Activated T-cell treated with anti-CD3 and anti-CD28 coated beads, Interleukin-2, amount 50 U/mL, for 4 hours (primary cell): ENCODE measurements at places on chromosomes 13 and 19. TPM values are rescaled to one million over a fixed set of nuclear protein-coding genes. Genes with fewer than 3 reads are reported as not detected.

GRCh38 chr13:111429064-111429558 is 108.7 kb downstream of the TEX29 start:
- no peak for DNase-seq

Gene FRY
- 1.0 TPM for total RNA-seq

- no peak for DNase-seq
Observed at GRCh38 chr13:67776151-67776550, 546.0 kb upstream of the PCDH9 start.

DNA sequence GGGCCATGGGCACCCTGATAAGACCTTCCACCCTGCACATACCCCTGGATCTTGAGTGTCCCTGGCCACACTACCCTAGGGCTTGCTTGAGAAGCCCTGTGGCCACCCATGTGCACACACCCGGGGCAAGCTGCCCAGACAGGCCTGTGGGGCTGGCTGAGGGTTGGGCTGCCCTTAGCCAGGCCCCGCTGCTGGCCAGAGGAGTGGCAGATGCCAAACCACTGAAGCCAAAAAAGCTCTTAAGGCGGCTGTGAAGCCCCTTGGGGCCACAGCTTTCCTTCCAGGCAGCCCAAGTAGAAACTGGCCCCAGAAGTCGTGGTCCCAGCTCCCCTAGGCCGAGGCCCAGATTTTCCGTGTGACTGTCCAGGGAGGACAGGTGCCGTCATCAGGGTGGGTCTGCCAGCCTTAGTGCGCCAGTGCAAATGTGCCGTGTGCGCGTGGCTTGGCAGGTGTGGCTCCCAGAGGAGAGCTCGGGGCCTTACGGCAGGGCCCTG is 14.8 kb downstream of the CEBPG start:
- DNase-seq, result no peak

Gene RSPH6A
- 0.26 TPM for total RNA-seq

GRCh38 chr19:1766800-1767352 is 13.6 kb downstream of the ONECUT3 start:
- no peak for DNase-seq

DNA sequence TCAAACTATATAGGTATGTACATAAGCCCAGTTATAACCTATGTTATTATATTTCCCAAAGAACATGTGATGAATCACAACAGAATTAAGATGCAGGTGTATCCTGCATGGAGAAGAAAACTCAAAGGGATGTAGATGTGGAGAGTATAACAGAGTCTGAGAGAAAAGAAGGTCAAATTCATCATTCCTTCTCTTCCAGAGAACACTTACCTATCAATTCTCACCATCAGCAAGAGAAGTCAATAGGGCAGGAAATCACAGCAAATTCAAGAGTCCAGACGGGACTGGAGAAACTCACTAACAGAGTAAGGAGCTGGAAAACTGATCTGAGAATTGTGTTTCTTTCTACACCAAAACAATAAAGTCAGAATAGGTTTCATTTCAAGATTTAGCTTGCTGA is 28.4 kb downstream of the DIAPH3 start:
- DNase-seq, result no peak

DNA sequence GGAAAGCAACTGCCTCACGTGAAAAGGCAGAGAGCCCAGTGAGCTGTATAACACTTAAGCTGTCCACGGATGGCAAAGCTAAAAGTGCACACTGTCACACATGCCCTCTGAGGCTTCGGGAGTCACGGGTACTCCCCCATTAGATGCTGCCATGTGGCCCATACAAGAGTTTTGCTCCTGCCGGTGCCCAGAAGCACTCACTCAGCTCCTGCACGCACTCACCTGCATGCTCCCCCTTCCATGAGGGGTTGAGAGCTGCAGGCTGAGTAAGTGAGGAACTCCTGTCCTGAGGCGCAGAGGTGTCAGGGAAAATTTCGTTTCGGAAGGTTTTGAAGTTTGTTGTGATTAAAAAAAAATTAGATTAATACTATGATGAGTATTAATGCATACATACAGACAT is 939.2 kb upstream of the ATXN8OS start:
- no peak for DNase-seq

DNA sequence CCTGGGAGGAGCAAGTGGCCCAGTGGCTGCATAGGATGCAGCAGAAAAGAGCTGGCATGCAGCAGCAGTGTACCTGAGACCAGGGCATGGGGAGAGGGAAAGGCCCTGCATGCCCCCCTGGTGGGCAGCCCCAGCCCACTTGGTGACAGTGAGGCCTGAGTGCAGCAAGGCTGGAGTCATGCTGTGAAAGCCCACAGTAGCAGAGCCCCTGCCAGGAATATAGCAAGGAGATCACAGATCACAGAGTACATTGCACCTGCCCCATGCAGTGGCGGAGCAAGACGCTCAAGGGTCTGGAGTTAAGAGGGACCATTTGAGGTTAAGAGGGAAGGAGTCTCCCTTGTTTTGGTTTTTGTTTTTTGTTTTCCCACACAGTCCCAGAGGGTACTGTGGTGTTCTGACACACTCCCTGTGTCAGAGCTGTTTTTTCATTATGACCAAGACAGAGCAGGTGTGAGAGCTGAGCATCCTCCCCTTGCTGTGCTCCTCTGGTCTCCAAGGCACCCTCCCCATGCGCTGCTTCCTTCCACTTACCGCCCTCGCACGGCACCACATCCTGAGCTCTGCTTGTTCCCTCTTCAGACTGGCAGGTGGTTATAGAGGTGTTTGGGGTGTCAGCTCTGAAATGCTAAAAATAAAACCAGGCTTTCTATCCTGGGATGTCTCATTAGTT is 85.0 kb upstream of the UBL3 start:
- peak; percentile 38 for DNase-seq

Gene RBM26
- total RNA-seq, result 58.2 TPM

DNA sequence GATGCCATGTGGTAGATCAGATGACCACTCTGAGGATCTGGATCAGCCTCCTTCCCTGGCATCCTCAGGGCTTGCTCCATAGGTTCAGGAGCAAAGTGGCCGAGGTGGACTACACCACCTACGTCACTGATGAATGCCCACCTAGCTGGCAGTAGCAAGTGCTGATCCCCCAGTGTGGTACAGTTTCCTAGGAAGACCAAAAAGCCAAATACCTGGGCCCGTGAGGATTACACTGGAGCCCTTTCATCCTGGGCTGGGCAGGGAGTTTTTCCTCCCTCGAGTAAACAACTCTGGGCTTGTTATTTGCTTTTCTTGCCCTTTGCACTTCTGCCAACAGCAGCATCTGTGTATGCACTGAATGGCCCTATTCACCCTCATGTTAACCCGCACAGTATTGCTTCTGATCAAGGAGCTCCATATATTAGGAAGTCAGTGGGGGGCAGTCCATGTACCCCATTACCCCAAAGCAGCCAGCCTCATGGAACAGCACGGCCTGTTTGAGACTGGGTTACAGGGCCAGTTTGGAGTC is 3.3 kb upstream of the MYADM start:
- no peak for DNase-seq

DNA sequence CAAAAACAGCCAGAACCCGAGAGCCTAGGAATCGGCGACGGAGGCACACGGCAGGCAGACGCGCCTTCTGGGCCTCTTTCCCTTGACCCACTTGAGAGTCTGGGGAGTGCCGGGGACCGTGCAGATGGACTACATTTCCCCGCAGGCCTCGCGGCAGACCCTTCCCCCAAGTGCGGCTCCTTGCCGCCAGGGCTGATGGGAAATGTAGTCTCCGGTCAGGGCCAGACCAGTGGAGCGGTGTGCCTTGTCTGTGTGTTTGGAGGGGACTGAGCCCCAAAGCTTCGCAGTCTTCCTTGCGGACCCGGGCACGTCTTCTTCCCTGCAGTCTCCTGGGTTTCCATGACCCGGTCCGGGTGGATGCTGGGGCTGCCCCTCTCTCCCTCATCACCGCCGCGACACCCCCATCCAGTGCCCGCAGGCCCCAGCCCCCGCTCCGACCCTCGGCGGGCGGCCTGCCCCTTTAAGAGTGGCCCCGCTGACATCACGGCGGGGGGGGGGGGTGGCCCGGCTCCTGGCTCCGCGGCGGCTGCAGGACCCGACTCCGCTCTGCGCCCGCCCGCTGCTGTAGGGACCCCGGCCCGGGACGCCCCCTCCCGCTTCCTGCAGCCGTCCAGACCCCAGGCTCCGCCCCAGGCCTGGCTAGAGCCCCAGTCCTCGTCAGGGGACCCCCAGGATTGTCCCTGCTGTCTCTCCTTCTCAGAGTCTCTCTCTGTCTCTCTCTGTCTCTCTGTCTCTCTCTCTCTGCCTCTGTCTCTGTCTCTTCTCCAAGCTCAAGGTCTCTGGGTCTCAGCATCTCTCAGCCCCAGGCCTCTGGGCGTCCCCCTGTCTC is 758 bp upstream of the CACNG7 start:
- peak; percentile 24 for DNase-seq

DNA sequence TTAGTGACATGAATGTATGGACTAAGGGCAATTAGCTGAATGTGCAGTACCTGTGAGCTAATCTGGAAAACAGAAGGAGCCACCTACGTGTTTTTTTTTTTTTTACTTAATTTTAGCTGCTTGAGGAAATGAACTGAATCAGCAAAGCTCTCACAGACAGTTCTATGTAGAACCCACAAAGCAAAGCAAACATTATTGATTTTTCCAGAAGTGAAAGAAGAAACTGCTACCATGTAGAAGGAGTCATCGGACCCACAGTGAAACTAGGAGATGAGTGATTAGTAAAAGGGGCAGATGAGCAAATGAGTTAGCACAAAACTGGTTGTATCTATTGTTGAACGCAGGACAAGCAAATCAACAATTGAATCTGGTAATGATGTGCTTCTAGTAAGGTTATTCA is 94.1 kb upstream of the SLC7A1 start:
- DNase-seq, result no peak

GRCh38 chr13:51595416-51595815 is 11.2 kb downstream of the WDFY2 start:
- no peak for DNase-seq

Gene FLT1
- total RNA-seq, result 14.7 TPM

- DNase-seq, result no peak
Observed at GRCh38 chr13:39968646-39969475, 313.4 kb downstream of the COG6 start.

- DNase-seq, result no peak
Observed at GRCh38 chr13:97749174-97749573, 204.3 kb upstream of the IPO5 start.

DNA sequence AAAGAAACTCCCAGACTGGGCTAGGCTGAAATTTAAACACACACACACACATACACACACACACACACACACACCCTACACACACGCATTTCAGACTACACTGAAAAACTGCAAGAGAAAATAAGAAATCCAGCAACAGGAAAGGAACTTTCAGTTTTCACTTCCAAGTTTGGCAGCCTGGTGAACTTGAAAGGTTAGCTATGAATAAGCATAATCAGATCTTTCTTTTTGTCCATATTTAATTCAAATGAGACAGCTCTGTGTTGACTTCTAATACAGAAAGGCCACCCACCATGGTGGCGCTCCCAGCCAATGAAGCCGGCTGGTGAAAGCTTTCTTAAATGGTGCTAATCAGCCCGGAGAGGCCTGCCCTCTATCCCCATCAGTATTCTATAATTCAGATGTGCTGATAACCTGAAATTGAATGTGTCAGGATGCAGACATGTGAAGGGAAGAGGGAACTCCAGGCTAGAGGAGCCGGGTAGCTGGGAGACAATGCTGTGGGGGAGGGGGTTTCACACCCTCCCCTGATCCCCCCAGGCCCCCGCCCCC is 108.3 kb upstream of the ZNF536 start:
- DNase-seq, result no peak

DNA sequence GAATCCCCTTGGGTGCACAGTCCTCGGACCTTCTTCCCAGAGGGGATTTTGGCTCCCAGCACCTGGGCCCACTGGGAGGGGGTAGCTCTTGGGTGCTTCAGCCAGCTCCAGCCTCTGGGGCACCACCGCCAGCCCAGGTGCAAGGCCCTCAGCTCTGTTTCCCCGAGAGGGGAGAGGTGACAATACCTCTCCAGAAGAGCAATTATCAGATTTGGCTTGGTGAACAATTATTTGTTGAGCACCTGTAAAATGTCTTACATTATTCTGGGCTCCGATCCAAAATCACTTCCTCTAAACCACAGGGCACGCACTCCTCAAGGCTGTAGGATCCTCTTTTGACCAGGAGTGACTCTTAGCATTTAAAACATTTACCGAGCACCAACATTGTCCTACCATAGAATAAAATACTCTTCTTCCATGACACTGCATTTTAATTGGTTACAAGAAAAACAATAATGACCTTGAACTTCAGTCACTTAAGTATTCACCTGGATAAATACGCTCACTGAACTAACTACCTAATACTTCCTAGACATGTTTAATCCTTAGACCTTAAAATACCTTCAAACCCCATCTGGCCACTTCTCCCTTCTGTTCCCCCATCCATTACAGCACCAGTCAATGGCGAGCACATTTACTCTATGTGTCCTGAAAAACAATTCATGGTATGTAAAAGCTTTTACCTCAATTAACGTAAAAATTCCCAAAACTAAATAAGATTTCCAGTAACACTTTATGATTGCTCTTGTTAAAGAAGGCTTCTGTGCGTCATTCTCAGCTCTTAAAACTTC is 54.8 kb downstream of the ABCC4 start:
- no peak for DNase-seq

Gene ERICH6B
- not detected for total RNA-seq

GRCh38 chr19:1064661-1065605 is 2.0 kb upstream of the ARHGAP45 start:
- peak; percentile 71 for DNase-seq

DNA sequence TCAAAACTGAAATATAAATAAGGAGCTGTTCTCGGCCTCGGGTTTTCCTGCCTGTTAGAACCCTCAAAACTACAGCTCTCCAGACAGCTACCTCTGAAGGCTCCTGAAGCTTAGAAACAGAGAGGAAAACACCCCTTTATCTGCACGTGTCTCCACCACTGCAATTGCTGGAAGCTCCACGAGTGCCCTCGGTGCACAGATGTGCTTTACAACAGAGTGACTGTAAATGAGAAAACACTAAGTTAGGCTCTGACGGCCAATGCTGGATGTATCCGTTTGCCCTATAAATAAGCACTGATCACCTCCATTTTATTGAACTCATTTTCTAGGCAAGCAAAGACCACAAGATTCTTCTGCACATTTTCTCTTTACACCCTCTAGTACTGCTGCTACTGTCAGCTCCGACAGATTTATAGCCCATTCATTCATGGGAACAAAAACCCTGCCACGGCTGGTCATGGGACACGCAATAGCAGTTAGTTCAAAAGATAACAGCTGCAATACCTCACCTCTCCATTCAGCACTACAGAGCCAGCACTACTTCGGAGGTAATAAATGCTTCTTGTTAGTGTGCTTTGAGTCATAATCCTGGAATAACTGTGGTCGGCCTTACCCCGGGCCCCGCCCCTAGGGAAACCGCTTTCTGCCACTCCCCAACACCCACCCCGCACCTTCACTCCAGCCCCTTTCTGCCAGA is 241.1 kb upstream of the ZNF507 start:
- no peak for DNase-seq

- no peak for DNase-seq
Observed at GRCh38 chr13:105798541-105798940, 736.9 kb downstream of the EFNB2 start.

Gene TEX101
- not detected for total RNA-seq

Gene MRI1
- 27.1 TPM for total RNA-seq

Gene LILRB3
- not detected for total RNA-seq

GRCh38 chr19:31449379-31449778 is 100.1 kb upstream of the TSHZ3 start:
- no peak for DNase-seq

Gene GPR4
- not detected for total RNA-seq

Gene CD22
- total RNA-seq, result 5.2 TPM
